Forelimb muscle (tissue), 1 donor: ENCODE measurements at places on chromosomes 1 and 21.

DNA sequence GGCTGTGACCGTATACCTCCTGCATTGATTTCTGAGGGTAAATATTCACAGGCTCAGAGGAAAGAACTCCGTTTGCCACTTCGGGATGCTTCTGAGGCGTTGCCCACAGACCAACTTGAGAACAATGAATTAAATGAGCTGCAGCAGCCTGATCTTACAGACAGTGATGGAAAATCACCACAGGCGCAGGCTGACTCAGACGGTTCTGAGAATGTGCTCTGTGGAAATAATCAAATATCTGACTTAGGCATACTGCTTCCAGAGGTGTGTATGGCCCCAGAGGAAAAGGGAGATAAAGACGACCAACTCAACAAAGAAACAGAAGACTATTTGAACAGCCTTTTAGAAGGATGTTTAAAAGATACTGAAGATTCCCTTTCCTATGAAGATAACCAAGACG lies 76.7 kb upstream of the SCCPDH start:
- DNase-seq, result no peak

GRCh38 chr1:220824031-220824989 lies 37.6 kb downstream of the MTARC1 start:
- DNase-seq, result no peak

GRCh38 chr1:165903672-165904071 lies 76.3 kb downstream of the UCK2 start:
- DNase-seq, result no peak

- no peak for DNase-seq
Measured at GRCh38 chr1:12426030-12426429, 192.0 kb downstream of the DHRS3 start.
